NCI-H1105 treated with DMSO at 0.1 percent for 48 hours (cell line): ENCODE measurements at places on chromosomes 1 and 21.

DNA sequence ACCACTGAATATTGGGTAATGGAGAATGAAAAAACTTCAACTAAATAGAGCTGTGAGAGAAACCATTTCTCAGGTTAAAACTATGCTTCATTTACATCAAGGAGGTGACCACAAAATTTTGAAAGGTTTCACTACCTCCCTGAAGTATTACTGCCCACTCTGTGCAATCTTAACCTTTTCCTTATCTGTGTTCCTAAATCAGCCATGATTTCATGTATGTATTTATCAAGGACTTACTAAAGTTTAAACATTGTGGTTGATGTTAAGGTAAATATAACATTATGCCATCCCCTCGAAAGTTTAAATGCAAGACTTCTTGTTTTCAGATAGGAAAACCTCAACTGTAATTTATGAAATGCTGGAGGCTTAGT lies 84.4 kb downstream of the CLEC20A start:
- no peak for DNase-seq

GRCh38 chr21:35333831-35334618 lies 284.9 kb upstream of the RUNX1 start:
- peak; percentile 56 for DNase-seq

GRCh38 chr1:247056071-247056470 lies 22.5 kb downstream of the ZNF670 start:
- DNase-seq: no peak

GRCh38 chr1:232682248-232682647 lies 52.3 kb upstream of the SIPA1L2 start:
- DNase-seq: no peak

GRCh38 chr1:151775894-151776664 lies 12.8 kb upstream of the MRPL9 start:
- DNase-seq: no peak

DNA sequence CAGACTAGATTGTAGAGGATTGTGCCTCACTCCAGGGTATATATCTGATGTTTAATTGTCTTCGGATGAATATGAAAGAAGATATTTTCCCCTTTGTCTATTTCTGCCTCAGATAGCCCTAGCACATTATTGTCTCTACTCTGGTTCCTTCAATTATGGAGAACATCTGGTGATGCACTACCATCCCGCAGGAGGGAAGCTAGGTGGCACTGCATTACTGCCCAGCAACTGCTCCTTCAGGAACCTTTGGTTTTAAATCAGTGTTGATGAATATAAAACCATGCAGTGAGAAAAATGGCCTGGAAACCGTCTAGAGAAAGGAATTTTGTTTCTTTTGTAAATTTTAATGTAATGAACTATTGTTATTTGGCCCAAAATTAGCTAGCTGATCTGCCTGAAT lies 68.5 kb downstream of the GPR88 start:
- DNase-seq: no peak

DNA sequence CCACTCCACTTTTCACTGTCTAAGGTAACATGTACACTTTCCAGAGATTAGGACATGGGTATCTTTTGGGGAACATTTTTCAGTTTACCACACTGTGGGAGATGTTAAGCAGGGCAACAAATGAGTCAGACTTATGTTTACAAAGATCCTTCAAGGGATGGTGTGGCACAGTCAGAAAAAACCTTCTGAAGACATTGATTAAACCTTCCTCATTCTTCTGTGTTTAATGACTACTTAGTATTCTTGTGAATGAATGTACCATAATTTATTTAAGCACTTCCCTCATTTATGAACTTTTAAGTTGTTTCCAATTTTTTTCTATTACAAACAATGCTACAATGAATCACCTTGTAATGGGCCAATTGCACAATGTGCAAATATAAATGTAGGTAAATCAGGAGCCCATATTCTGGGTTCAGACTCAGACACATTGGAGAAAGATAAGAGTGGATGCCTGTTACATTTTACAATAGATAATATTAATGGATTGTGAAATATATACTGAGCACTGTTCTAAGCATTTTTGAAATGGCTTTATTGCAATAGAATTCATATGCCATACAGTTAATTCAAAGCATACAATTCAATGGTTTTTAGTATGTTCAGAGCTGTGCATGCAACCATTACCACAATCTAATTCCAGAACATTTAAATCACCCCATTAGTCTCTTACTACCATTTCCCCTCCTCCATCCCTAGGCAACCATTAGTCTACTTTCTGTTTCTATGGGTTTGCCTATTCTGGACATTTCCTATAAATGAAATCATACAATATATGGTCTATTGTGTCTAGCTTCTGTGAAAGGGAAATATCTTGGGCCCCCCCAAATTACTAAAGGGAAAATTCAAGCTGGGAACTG lies 1.9 kb upstream of the SFT2D2 start:
- no peak for DNase-seq

- DNase-seq: no peak
Observed at GRCh38 chr1:172670791-172671190, 11.9 kb downstream of the FASLG start.

GRCh38 chr1:21857142-21857839 lies 45.2 kb downstream of the LDLRAD2 start:
- no peak for DNase-seq

DNA sequence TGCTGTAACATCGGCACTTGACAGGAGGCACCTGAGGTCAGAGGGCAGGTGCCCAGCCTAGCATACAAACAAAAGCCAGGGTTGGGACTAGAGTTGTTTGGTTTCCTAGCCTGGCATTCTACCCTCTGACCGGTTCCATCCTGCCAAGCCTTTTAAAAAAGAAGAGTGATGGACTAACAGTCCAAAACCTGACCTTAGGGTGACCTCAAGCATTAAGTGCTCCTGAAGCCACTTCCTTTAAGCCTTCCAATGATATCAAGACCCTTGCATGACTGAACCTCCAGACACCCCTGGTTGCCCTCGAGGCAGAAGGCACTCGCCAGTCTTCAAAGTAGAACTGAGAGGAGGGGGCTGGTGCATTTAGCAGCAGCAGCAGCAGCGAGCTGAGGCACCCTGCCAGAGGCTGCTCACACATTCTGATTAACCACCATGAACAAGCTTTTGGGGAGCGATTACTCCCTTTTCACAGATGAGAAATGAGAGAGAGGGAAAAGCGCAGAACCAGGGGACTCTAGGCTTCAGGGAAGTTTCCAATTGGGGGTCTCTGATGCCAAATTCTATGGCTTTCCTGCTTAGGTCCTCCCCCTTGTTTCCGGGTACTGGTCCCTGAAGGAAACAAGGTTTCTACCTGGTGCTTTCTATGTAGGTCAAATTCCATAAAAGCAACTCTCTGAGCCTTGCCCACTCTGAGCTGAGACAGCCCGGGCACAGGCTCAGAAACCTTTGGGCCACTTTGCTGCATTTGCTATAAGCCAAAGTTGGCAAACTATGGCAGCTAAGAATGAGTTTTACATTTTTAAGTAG lies 9.2 kb downstream of the SLC2A1 start:
- no peak for DNase-seq

DNA sequence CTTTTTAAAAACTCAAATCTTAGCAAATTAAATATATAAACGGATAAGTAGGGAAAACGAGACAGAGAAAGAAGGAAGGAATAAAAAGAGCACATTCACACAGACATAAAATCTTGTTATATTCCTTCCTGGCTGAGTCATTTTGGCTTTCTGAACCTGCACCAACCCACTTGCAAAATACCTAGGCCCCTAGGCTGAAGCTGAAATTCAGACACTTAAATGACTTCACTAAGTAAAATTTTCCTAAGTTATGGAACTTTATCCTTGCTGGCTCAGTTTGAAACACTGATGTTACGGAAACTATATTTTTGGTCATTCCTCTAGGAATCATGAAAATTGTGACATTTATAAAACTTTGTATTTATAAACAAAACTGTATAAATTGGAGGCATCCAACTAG lies 462.8 kb upstream of the NFIA start:
- DNase-seq: no peak

DNA sequence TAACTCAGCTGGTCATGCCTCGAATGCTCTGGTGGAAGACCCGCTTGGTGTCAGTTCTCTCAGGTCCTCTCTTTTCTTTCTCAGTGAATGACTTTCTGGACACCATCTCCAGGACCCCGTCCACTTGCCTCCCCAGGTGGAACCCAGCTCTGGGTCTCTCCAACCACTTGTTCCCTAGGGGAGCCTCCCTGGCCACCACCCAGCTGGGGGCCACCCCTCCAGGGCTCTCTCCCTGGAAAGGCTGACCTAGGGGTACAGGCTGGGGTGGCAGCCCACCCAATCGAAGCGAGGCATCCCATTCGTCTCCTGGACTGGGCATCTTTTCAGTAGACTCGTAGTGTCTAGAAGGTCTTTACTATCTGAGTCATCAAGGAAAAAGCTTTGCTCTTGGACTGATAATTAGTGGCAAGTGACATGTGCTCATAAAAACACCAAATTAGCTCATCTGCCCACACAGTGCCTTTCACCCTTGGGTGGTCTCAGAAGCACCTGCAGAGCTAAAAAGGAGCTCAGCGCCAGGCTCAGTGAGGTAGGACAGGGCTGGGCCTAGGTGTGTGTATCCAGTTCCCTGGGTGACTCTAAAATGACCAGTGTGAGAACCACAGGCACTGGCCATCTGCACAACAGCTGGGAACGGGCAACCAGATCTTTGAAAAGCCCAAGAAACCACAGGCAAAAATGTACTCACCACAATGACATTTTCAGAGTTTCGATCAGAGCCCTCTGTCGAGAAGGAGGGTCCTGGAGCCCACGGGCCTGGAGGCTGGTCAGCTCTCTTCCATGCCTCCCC lies 2.4 kb upstream of the PDXK start:
- no peak for DNase-seq

GRCh38 chr1:159780583-159781582 lies at the start of gene DUSP23:
Gene DUSP23, plus strand, starts transcription at chr1:159780962. Its CDS starts 139 bp downstream, at chr1:159781101.
- DNase-seq: peak; percentile 98

DNA sequence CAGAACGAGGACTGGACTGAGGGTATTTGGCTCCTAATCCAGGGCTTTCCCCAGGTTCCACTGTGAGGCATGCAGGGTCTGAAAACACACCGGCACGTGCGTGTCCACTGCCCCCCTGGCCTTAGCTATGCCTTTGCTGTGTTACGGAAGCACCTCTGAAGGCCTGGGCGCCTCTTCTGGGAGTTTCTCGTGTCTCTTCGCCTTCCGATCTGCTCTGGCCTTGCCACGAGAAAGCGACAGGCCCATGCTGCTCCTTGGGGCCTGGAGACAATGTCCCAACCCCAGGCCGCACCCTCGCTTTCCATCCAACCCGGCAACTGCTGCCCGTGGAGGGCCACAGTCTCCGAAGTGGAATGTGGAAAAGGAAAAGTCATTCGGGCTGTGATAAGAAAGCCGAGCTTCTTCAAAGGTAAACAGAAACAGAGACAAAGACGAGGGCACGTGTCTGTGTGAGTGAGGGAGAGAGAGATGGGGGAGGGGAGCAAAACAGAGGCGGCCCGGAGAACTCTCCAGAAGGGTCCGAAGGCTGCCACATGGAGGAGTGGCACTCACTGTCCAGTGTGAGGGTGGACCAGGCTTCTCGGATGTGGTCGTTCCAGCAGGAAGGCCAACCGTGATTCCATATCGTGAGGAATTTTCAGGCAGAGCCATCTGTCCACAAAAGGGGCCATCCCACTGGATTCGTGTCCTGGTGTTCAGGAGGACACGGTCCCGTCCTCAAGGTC lies 3.4 kb upstream of the UMODL1 start:
- DNase-seq: no peak

DNA sequence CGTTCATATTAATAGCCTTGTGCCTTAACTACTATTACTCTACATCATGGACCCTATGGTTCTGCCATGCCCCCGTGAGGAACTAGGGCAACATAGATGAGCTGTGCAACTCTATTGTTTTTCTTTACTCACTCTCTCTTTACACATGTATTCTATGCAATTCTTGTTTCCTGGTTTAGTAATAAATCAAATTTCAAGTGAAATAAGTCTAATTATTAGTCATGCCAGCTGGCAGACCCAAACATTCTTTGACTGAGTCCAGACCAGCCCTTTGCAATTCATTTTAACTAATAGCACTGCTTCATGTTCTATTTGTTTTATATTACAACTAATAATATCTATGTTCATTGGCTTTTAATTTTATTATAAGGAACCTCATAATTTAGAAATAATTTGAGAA lies 789.3 kb upstream of the ADAMTS5 start:
- DNase-seq: no peak

- DNase-seq: peak; percentile 67
Observed at GRCh38 chr1:198902655-198903054, 263.8 kb downstream of the PTPRC start.

GRCh38 chr1:121538943-121539575 lies 354.3 kb downstream of the SRGAP2C start:
- no peak for DNase-seq

- no peak for DNase-seq
Observed at GRCh38 chr21:46065914-46066551, 31.9 kb upstream of the COL6A2 start.

- no peak for DNase-seq
Observed at GRCh38 chr21:46425041-46425440, 33.6 kb upstream of the DIP2A start.

- no peak for DNase-seq
Observed at GRCh38 chr1:237124856-237125462, 83.0 kb downstream of the RYR2 start.

DNA sequence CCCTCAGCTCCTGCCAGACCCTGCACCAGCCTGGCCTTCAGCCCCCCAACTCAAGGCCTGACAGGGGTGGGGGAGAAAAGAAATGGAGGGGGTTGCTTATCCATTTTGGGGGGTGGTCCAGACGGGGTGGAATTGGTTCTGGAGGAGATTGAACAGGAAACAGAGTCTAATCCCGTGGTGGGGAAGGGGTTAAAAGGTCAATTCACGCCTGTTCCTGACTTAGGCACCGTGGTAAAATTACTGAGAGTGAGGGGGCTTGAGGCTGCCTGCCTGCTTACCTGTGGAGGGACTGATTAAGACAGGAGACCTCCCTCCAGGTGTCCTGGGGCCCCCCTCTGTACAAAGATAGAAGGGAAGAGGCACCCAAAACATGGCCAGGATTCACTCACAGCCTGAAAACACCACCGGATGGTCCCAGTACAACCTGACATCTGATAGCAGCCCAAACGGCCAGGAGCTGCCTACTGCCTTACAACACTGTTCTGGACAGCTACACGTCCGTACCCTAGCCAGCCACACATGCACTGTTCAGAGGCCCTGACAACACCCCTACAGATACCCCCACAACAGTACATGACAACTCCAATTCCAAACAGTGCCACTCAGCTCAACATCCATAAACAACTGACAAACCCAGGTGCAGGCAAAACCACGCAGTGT lies 31.8 kb downstream of the AHDC1 start:
- no peak for DNase-seq

GRCh38 chr1:203871114-203871880 lies 9.9 kb downstream of the SNRPE start:
- DNase-seq: peak; percentile 65

DNA sequence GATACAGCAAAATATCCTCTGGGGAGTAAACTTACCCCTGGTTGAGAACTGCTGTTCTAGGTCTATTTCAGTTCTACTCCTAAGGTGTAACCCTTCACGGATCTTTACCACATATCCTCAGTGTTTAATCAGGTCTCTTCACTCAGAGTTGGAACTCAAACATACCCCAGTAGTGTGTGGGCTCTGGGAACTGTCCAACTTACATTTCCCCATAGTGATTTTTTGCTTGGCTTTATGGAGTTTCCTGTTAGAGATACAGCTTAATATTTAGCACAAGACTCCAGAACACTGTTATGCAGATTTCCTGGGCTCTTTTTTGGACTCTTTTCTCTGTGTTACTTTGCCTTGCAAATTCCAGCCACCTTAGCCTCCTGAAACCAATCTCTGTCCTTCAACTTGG lies 26.7 kb upstream of the LIN9 start:
- no peak for DNase-seq
